KG1 (cell line): ENCODE measurements at places on chromosomes 2 and 18.

DNA sequence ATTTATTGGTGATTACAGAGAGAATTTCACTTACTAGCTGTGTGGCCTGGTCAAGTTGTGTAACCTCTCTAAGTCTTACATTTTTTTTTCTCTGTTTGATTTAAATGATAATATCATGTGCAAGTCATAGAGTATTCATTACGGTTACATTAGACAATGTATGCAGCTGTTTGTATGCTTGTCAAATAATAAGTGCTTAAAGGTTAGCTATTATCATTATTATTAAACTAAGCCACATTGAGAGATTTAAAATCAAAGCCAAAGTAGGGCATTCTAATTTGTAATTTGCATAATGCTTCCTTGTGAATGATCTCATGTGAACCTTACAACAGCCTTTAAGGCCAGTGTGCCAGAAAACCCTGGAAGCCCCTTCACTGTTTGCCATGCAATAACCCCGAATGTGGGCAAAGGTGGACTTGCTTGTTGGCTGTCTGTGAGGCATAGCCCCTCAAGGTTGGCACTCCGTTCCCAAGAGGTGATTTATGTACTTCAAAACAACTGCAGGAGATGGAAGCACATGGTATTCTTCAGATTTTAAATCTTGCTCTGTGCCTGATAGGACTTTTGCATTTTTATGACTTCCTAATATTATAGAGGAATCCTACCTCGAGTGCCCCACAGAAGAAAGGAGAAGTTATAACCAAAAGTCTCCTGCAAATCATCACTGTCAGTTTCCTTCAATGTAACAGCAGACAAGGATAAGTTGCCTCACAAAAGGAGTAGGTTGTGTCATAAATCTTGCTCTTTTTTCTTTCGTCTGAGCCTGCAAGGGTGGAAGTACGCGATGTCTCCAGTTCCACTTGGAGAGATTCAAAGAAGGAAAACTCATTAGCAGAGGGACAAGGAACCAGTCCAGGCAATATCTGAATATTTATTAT is 272.0 kb downstream of the TGIF1 start:
- no peak for DNase-seq

DNA sequence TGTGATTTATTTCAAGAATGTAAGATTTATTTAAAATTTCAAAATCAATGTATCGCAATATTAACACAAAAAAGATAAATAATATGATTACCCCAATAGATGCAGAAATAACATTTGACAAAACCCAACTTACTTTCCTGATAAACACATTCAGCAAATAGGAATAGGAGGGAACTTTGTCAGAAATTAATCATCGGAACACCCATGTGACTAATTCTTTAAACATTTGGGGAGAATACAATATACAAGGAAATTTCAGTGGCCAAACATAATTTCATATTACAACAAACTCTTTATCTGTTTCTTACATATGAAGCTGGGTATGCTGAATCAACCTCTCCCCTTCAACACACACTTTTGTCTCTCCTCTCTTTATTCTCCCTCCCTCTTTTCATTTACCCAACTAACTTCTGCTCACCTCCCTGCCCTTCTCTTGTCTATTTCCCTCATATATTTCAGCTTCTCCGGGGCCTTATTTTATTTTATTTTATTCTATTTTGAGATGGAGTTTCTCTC is 309.6 kb upstream of the CNTNAP5 start:
- no peak for DNase-seq

GRCh38 chr2:57862727-57863126 is 183.9 kb upstream of the VRK2 start:
- DNase-seq: no peak

DNA sequence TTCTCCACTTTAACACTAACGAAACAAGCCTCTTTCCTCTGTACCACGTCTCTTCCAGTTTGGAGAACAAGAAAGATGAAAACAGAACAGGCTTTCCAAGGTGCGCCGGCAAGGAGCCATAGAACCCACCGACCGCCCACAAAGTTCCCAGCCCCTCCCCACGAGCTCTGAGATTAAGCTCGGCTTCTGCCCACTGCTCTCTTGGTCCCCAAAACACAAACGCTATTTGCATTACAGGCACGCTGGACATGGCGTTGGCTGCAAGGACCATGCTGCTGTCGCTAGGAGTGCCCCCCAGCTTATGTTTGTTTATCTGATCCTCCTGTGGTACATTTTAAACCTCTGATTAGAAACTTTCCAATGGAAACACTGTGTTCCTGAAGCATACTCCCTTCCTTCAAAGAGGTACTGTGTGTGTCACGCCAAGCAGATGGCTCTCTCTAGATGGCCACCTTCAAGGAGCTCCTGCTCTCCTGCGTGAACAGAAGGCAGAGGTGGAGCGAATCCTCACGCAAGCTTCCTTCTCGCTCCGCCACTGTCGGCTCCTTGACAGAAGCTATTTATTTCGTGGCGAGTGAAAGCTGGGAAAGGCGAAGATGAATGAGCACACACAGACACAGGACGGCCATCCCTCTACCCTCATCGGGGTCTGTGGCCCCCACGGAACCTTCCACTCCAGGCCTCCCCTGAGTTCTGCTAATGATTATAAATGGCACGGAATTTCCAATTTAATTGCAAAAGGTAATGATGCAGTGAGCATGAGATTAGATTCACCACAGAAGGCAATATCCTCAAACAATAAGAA is 166.2 kb downstream of the EIPR1 start:
- no peak for DNase-seq

DNA sequence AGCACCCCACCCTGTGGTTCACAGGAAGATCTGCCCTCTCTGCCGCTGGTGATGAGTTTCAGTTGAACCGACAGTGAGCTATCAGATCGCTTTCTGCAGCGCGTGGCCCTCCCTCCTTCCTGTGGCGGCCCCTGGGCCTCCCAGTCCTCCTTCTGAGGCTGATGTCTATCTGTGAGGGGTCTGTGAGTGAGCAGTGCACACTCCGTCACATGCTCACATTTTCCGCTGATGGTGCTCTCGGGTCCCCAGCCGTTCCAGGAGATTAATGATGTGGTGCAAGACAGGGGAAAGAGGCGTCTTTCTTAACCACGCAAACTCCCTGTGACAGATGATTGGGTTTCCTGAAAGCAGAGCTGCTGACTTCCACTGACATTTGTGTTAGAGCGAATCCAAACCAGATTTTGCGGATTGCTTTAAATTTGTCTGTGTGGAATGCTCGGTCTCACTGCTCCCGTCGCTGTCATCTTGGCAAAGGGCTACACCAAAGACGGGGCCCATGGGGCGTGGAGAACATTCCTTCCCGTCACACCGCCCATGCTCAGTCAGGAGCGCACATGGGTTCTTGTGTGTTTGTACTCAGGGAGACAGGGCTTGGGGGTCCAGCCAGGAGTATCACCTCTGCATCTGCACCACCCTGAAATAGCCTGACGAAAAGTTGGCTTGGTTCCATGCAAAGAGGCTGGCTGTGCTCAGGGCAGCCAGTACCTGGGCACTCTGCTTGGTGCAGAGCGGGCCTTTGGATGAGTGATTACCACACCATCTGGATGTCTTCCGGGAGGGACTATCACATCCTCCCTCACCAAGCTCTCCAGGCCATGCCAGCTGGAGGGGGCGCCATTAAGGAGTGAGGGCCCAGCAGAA is 154.7 kb upstream of the HS6ST1 start:
- DNase-seq: peak; percentile 89

GRCh38 chr18:25180973-25181548 is 170.9 kb downstream of the ZNF521 start:
- DNase-seq: no peak

GRCh38 chr18:47586418-47587070 is 335.1 kb upstream of the SKOR2 start:
- no peak for DNase-seq

GRCh38 chr18:69484699-69485396 is 84.2 kb downstream of the DOK6 start:
- no peak for DNase-seq

GRCh38 chr2:56474412-56475158 is 290.8 kb downstream of the CCDC85A start:
- DNase-seq: no peak

- no peak for DNase-seq
These were observed 341.2 kb downstream of the ZNF521 start for GRCh38 chr18:25010623-25011374.

DNA sequence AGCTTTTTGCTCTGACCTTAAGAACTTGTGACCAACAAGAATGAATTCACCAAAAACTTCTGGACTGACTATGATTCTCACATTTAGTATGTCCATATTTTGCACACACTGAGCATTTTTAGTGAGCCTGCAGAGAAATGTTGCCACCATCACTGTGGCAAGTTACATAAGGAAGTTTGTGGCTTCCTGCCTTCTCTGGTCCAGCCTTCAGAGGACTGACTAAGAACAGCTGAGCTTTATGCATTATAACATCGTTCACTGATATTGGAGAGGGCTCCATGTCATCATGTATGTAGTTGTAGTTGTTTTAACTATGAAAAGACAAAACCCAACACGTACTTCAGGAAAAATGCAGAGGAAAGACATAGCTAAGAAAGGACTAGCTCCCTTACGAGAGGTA is 218.0 kb upstream of the CRIM1 start:
- DNase-seq: peak; percentile 8

GRCh38 chr2:189654641-189655040 is 6.6 kb upstream of the ASNSD1 start:
- no peak for DNase-seq

DNA sequence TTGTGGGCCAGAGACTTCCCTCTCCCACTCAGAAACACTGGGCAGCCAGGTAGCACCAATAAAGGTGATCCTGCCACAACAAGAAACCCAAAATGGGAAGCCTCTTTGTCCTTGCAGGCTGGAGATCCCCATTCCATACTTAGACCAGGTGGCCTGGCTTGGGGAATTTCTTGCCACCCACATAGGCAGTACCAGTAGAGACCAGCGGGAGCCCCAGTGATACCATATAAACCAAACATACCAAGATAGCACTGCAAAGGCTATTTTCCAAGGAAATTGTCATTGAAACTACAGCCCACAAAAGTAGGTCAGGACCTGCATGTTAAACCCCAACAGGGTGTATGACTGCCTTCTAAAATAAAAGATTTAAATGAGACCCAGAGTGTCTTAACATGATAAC is 171.6 kb downstream of the DIS3L2 start:
- DNase-seq: no peak

DNA sequence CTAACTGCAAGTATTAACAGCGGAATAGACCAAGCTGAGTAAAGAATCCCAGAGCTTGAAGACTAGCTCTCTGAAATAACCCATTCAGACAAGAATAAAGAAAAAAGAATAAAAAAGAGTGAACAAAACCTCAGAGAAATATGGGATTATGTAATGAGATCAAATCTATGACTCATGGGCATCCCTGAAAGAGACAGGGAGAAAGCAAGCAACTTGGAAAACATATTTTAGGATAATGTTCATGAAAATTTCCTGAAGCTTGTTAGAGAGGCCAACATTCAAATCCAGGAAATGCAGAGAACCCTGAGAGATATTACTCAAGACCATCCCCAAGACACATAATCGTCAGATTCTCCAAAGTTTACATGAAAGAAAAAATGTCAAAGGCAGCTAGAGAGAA is 17.3 kb downstream of the PFN4 start:
- no peak for DNase-seq

DNA sequence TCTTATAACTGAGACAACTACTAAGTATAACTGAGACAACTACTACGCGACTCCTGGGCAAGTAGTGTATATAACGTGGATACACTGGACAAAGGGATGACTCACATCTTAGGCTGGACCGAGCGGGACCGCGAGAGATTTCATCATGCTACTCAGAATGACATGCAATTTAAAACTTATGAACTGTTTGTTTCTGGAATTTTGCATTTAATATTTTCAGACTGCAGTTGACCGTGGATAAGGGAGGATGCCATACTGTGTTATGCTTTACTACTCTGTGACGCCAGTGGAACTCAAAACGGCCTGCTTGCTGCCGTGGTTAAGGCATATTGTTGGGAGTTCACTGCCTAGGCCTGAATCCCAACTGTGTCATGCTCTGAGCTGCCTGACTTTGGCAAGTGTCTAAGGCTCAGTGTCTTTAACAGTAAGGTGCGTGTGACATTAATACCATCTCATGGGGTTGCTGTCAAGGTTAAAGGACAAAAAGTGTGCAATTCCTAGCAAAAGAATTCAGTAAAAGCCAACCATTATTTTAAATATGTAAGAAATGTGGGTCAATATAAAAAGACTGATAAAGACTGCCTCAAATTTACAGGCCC is 64.6 kb downstream of the BMP10 start:
- no peak for DNase-seq

DNA sequence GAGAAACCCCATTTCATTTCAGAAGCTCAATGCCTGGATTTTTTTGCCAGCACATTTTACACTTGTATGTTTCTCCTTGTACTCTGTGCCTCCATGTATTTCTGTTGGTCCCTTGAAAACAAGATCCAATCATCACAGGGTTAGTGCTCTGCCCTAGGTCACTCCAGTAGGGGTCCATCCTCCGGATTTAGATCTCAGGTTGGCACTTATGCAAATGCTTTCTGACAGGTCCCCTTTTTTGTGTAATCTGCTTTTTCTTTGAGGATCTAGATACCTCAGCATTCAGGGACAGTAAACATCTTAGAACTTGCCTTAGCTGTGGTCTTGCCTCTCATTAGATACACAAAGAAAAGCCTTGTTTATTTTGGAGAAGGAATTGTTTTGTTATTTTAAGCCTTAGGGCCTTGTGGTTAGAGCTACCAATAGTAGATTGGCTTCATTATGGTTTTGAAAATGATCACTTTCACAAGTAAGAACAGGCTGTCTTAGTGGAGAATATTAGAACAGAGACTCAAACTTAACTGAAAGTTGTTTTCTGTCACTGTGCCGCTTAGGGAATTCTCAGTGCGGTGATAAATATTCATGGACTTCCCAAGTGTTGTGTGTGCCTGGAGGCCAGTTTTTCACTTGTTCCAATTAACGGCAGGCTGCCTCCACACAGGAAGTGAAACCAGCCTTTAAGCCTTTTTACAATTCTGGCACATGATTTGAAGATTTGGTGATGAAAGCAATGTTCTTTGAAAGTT is 7.8 kb downstream of the MERTK start:
- DNase-seq: no peak

GRCh38 chr2:155060896-155061295 is 362.4 kb downstream of the KCNJ3 start:
- DNase-seq: no peak

GRCh38 chr2:40548521-40548920 is 96.6 kb upstream of the SLC8A1 start:
- DNase-seq: no peak

DNA sequence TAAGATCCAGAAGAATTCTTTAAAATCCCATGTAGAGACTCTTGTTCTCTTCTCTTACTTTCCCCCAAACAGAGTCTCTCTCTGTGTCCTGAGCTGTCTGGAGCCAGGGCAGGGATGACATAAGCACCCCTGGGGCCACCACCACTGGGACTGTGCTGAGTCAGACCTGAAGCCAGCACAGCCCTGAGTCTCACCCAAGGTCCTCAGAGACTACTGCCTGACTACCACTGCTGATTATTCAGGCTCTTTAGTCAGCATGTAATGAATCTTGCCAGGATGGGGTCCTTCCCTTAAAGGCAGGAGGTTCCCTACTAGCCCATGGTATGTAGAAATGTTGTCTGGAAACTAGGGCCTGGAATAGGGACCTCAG is 34.9 kb upstream of the DYNC1I2 start:
- DNase-seq: no peak
